ENCODE measurements at places on chromosomes 1 and 21.

DNA sequence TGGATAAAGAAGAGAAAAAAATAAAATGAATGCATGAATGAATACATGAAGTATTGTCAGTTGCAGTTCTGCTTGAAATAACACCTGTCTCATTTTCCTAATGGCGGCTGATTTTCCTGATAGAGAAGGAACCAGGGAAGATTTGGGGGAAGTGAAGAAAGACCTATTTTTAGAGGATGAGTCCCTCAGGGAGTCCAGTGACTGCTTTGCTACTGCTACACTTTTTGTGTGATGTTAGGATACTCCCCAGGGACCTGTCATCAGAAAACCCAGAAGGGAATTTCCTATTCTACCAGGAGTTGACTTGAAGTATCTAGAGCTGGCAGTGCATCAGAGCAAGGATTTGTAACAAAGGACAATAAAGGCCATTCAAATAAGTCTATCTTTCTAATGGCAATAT, 114.8 kb downstream of the MAB21L3 start:
- DNase-seq = no peak

GRCh38 chr1:25727635-25728286, 72.2 kb upstream of the SELENON start:
- no peak for DNase-seq

GRCh38 chr1:160768295-160768657, 27.7 kb upstream of the LY9 start:
- DNase-seq = no peak

DNA sequence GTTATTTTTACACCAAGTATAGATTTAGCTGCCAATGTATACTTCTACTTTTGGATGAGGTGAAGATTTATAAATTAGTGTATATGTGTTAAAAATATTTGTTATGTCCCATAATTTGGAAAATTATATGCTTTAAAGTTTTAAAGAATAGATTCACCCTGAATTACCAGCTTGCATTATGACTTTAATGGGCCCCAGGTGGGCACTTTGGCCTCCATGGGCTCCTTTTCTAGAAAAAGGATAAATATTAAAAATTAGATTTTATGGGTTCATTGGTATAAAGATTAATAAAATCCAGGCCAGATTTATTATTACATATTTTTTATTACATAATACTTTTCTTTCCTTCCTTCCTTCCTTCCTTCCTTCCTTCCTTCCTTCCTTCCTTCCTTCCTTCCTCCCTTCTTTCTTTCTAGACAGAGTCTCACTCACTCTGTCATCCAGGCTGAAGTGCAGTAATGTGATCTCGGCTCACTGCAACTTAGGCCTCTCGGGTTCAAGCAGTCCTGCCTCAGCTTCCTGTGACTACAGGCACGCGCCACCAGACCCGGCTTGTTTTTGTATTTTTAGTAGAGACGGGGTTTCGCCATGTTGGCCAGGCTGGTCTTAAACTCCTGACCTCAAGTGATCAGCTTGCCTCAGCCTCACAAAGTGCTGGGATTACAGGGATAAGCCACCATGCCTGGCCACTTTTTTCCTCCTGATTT, 21.9 kb downstream of the KMO start:
- no peak for DNase-seq

DNA sequence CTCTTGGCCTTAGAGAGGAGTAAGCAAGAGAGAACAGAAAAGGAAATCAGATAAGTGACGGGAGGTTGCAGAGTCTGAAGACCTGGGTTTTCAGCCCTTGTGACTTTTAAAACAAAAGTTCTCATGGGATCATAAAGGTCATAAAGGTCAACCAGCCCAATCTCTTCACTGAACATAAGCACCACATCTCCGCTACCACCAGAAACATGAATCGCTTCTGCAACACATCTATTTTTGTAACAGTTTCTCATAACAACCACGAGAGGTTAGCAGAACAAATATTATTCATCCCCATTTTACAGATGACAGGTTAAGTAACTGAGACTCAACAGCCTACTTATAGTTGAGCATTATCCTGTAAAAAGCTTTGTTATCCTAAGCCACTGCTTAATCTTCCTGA, 5.9 kb downstream of the TRAPPC3 start:
- DNase-seq = no peak

DNA sequence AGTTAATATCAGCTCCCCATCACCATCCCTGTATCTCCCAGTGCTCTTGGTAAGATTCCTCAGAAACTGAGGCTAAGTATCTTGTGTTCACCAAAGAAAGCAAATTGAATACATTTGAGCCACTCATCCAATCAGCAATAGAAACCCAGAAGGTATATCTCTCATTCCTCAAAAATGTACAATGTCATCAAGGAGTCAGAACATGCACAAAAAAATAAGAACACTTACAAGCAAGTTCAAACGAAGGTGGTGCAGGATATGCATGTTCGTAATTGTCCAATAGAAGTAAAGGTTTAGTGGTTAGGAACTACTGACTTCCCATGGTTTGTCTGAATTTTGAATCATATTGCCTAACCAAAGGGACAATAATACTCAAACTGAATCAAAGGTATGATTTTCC, 24.3 kb downstream of the RXRG start:
- no peak for DNase-seq

GRCh38 chr1:55519937-55520683, 304.9 kb upstream of the USP24 start:
- no peak for DNase-seq

DNA sequence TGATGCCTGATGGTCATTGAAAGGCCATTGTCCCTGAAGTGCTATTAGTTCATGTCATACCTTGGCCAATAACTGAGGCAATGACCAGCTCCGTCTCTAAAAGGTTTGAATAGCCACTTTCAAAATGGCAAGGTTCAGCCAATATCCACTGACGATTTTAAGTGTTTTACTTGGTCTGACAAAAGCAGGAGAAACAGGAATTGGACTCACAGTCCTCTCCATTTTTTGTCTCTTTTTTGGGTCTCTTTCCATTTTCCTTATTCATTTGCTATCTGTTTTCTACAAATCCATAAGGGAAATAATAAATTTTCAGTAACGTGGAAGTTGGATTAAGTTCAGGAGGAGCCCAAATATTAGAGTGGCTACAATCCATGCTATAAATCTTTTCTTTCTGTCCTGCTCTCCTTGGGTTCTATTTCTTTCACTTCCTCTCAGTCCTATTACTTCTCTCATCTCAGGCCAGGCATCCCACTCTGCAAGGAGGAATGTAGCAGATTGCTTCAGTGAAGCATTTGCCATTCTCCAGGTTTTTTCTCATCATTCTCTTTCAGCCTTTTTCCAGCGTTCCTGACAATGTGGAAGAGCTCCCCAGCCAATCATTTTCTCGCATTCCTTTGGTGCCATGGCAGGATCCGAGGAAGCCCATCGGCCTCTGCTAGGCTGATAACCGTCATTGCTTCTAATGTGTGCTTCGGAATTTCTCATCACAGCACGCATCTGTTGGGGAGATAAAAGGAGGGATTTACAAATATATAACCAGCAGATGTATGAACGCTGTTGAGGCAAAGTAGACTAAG, 414.5 kb downstream of the ADGRL2 start:
- DNase-seq = no peak

All from NCI-H1436 treated with DMSO at 0.1 percent for 48 hours (cell line).